GM12865 (cell line): ENCODE measurements at places on chromosomes 5 and 9.
A peak's percentile ranks its signal among the peaks of the same experiment; 100 is the strongest.

DNA sequence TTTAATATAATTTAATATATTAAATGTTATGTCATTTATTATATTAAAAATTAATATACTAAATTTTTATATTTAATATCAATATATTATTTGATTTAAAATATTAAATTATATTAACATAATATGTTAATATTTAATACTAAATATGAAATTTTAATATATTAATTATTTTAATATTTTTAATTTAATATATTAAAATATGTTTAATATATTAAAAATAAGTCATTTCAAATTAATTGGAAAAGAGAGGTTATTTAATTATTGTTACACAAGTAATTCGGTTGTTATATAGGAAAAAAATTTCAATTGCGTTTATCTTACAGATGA is 114.2 kb downstream of the LIFR start:
- DNase-seq: no peak

DNA sequence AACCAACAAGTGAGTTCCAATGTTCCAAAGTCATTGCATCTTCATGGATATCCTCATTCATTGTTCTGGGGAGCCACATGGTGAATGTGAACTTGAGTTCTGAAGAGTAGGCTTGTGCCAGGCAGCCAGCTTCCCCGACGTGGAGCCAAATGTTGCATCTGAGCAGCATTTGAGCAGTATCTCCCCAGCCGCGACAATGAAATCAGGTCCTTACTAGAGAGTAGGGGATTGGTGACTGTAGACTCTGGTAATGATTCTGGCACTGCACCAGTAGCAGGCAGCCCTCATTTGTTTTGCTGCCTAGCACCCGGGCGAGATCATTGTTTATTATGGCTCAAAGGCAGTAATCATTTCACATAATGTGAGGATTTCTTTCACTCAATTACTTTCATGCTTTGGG is 451.4 kb upstream of the C9orf72 start:
- DNase-seq: no peak

DNA sequence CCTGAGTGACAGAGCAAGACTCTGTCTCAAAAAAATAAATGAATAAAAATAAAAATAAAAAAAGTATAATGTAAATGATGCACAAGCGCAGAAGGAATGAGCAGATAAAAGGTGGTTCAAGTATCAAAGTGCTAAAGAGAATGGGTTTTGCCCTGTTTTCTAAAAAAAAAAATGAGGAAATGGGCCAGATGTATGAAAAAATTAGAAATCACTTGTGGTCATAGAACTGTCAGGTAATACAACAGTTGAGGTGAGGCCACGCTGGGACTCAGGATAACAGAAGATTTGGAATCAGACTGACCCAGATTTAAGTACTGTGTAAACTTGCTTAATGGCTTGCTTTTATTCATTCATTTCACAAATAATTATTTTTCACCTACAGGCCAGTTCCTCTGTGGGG is 69.8 kb downstream of the MAPKAP1 start:
- peak; percentile 20 for DNase-seq

GRCh38 chr5:171648279-171649074 is 137.1 kb upstream of the SMIM23 start:
- DNase-seq: no peak

DNA sequence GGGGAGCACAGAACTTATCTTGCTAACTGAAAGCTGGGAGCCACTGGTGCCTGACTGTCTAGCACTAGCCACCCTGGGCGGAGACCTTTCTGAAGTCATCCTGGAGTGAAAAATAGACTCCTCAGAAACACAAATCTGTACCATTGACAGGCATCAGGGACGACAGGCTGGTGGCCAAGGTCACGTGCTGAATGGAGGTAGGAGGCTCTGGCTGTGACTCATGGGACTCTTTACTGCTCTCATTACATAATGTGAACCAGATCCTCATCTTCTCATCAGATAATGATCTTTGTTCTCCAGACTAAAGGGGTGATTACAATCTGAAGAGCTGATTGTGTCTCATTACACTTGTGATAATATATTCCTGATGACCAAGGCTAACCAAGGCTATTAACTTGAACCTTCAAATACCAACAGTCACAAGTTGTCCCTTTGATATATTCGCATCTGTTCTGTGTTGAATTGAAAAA is 91.8 kb downstream of the SEMA5A start:
- peak; percentile 16 for DNase-seq

- no peak for DNase-seq
These were observed 282.7 kb upstream of the POU5F2 start for GRCh38 chr5:94024101-94024500.

GRCh38 chr9:112913326-112913725 is 22.6 kb upstream of the SLC46A2 start:
- no peak for DNase-seq

DNA sequence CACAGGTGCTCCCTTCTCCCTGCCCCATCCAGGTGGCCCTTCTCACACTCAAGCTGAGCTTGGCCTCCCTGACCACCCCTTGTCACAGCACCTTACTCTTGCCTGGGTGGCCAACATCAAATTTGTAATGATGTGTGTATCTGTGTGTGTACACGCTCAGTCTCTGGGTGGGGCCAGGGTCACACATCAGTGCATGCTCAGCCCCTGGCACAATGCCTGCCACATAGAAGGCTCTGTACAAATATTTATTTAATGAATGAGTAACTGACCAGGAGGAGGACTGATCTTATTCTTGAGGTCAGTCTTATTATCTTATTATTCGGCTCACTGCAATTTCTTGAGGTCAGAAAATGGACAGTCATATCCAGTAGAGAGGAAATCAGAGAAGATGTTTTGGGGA is 41.3 kb upstream of the HAND1 start:
- DNase-seq: no peak

- no peak for DNase-seq
These were observed 44.9 kb upstream of the MAST4 start for GRCh38 chr5:66551338-66551737.

GRCh38 chr5:175867587-175868347 is 3.6 kb upstream of the CPLX2 start:
- DNase-seq: peak; percentile 18
